ENCODE measurements at places on chromosomes 4 and X.

GRCh38 chr4:152099981-152100378, 339.2 kb upstream of the GATB start:
- no peak for DNase-seq

DNA sequence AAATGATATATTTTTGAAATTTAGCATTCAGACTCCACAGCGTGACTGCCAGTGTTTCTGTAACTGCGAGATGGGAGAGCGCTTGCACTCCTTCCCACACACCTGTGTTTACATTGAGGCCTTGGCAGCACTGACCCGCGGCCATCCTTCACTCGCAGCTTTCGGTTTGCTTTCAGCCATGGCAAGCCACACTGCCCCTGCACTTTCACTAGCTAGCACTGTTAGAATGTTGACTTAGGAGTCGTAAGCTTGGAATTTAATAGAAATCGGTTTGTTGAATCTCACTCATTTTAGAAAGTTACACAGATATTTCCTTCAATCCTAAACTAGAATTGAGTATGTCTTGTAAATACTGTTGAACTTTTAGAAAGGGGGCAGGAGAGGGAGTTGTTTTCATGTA, 136.2 kb downstream of the CFAP299 start:
- DNase-seq = no peak

GRCh38 chr4:142126890-142127497, 490.6 kb downstream of the IL15 start:
- no peak for DNase-seq

- no peak for DNase-seq
Observed at GRCh38 chr4:52371841-52372240, 287.3 kb downstream of the USP46 start.

GRCh38 chrX:12141511-12141910, 3.2 kb downstream of the FRMPD4 start:
- DNase-seq = no peak

GRCh38 chr4:110137829-110138228, 60.6 kb downstream of the ELOVL6 start:
- DNase-seq = no peak

DNA sequence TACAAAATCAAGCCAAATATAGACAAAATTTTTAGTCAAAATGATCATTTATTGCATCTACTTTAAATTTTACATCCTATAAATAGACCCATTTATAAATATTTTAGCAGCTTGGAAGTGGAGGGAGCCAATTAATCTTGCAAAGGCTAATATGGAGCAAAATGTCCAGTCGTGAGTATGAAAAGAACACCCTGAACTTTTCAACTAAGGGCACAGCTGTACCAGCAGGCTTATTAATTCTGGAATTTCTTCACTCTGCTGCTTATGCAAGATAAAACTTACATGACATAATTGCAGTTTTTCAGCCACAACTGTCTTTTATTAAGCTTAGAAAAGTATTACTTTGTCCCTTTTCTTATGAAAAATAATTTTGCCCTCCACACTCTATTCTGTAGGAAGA, 22.9 kb upstream of the USP53 start:
- no peak for DNase-seq

DNA sequence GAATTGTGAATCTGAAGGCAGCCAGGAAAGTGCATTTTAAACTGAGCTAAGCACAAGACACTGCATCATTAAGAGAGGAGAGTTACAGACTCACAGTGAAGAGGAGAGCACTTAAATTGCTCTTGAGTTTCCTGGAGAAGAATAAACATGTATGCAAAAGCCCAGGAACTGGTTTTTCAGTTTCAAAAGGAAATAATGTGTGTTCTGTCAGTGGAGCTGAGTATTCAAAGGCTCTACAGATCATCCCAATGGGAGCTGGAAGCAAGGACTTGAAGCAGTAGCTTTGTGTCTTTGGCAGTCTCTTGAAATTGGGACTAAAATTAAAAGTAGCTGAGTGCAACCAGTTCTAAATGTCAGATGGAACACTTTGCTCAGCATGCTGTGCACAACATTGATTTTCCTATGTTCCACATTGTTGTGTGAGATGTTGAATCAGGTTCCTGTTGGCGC, 147.5 kb upstream of the ANK2 start:
- DNase-seq = no peak

DNA sequence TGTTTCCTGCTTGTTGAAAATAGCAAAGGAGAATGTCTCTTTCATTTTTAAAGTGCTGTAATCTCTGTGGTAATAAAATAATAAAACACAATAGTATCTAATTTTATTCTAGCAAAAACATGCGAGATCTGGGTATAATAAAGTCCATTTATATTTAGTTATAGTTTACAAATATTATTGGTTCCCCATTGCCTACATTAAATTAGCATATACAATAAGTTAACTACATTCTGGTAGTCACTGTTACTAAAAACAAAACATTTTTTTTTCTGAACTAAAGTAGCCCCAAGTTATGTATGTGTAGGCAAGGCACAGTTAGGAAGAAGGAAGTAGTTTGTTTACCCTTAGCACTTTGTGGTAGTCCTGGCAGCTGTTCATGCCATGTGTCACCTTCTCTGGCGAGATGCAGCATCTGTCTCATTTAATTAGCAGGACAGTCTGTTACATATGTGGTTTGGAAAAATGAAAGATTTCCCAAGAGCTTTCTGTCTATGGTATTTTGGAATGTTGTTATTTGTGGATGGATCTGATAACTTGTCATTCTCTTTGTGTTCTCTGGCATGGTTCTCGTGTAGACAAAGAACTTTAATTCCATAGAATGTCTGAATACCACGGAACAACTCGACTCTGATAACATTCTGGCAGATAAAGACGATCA, 231.3 kb upstream of the PITX2 start:
- DNase-seq = no peak

- no peak for DNase-seq
Observed at GRCh38 chr4:153831245-153831644, 42.4 kb upstream of the SFRP2 start.

DNA sequence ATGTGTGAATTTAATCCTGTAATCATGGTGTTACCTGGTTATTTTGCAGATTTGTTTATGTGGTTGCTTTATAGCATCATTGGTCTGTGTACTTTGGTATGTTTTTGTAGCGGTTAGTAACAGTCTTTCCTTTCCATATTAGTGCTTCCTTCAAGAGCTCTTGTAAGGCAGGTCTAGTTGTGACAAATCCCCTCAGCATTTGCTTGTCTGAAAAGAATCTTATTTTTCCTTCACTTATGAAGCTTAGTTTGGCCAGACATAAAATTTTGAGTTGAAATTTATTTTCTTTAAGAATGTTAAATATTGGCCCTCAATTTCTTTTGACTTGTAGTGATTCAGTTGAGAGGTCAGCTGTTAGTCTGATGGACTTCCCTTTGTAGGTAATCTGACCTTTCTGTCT, 1096.1 kb upstream of the SLIT2 start:
- no peak for DNase-seq

GRCh38 chrX:122220644-122221373, 963.3 kb upstream of the GRIA3 start:
- no peak for DNase-seq

GRCh38 chrX:65688403-65688871, 21.0 kb downstream of the MSN start:
- peak; percentile 39 for DNase-seq

DNA sequence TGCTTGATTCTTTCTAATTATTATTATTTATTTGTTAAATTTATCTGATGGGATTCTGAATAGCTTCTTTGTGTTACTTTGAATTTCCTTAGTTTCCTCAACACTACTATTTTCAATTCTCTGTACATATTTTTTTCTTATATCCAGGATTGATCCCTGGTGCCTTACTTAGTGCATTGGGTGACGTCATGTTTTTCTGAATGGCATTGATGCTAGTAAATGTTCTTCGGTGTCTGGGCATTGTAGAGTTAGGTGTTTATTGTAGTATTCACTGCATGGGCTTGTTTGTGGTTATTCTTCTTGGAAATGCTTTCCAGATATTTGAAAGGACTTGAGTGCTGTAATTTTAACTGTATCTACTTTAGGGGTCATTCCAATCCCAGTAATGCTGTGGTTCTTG, 938.1 kb downstream of the FAM133A start:
- no peak for DNase-seq

DNA sequence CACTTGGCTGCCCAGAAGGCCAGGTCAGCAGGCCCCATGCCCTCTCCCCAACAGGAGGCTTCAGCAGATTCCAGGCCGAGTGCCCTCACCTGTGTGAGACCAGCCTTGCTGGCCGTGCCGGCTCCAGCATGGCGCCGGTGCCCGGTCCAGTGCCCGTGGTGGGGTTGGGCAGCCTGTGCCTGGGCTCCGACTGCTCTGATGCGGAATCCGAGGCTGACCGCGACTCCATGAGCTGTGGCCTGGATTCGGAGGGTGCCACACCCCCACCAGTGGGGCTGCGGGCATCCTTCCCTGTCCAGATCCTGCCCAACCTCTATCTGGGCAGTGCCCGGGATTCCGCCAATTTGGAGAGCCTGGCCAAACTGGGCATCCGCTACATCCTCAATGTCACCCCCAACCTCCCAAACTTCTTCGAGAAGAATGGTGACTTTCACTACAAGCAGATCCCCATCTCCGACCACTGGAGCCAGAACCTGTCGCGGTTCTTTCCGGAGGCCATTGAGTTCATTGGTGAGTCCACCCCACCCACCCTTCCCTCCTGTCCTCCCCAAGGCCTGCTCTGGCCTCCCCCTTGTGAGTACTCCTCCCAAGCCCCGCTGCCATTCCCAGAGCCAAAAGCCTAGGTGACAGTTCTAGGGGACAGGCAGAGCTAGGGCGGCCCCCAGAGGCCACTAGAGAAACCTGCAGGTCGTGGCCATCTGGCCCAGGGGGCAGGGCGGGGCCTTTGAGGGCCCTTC, 2.3 kb downstream of the DUSP9 start:
- no peak for DNase-seq

DNA sequence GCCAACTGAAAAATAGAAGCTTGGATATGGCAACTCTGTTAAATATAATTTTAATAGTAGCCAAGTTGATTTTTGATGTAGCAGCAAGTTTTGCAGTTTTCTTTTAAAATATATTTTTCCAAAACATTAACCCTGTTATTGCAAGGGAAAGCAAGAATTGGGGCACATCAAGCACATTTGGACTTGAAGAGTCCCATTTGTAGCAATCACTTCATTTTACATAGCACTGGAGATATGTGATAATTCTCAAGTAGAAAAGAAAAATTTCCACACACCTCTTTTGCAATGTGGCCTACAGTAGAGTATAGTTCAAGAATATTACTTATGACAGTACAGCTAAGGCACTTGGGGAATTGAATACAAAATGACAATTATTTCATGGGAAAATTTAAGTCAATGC, 1.9 kb upstream of the PPP4R3C start:
- no peak for DNase-seq

DNA sequence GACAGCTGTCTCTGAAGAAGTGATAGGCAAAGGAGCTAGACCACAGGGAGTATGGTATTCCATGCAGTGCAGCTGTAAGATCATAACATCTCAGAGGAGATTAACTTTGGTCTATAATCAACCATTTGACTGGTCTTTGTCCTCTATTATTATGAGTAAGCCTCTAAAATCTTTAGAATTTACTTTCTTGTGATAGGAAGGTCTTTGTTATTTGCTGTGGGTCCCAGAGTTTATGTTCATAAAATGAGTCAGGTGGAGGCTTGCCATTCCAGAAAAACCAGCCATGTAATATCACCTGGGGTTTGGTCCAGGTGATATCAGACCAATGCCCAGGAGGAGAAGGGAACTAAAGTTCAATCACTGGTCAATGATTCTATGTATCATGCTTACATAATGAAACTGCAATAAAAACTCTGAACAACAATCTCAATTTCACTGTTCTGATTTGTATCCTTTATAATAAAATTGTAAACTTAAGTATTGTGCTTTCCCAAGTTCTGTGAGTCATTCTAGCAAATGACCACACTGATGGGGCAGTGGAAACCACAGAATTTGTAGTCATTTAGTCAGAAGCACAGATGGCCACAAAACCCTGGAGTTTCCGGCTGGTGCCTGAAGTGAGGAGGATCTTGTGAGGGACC, 239.6 kb upstream of the TRAM1L1 start:
- DNase-seq = no peak

- no peak for DNase-seq
Observed at GRCh38 chr4:88725143-88725542, 27.5 kb upstream of the NAP1L5 start.

- DNase-seq = no peak
Observed at GRCh38 chrX:26778320-26778888, 562.4 kb downstream of the MAGEB5 start.

DNA sequence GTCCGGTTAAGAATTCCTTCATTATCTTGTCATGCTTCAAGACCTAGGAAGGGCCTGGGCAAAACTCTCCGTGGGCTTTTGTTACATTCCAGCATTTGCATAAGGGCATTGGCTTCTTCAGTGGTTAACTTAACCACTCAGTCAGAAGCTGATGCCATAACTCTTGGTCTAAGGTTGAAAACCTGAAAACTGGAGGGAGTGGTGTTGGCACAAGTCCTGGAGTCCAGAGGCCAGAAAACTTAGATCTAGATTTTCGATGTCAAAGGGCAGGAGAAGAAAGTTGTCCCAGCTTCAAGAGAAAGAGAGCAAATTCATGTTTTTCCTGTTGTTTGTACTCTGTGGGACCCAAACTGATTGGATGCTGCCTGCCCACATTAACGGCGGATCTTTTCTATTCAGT, 86.6 kb upstream of the GC start:
- no peak for DNase-seq

- DNase-seq = no peak
Observed at GRCh38 chr4:137198791-137199190, 333.5 kb downstream of the PCDH18 start.

GRCh38 chrX:15202454-15203177, 67.3 kb downstream of the ASB9 start:
- DNase-seq = no peak

DNA sequence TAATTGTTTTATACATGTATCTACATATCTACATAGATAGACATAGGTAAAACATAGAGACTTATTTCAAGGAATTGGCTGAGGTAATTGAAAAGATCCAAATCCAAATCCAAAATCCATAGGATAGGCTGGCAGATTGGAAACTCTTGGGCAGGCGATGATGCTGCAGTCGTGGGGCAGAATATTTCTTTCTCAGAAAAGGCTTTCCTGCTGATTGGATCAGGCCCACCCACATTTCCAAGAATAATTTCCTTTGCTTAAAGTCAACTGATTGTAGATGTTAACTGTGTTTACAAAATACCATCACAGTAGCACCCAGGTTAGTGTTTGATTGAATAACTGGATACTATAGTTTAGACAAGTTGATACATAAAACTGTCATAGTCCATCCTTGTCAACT, 27.2 kb downstream of the STIM2 start:
- no peak for DNase-seq

DNA sequence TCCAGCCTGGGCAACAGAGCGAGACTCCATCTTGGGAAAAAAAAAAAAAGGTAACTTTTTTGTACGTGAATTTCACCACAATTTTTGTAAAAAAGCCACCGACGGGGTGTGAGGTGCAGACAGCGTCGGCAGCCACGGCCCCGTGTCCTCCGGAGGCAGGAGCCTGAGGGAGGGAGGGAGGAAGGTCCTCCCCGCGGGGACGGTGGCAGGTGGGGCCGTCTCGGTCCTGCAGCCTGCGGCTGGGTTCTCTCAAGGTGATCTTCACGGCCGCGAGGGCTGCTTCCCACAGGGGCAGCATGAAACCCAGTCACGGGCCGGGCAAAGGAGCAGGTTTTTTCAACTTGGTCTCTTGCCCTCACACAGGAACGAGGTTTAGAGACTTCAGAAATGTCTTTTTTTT, 14.0 kb downstream of the PLCXD1 start:
- DNase-seq = no peak

GRCh38 chr4:1813915-1814314, 20.8 kb downstream of the FGFR3 start:
- no peak for DNase-seq

Data from GF-D8 (cell line).